ENCODE measurements at places on chromosomes 16 and 17.

DNA sequence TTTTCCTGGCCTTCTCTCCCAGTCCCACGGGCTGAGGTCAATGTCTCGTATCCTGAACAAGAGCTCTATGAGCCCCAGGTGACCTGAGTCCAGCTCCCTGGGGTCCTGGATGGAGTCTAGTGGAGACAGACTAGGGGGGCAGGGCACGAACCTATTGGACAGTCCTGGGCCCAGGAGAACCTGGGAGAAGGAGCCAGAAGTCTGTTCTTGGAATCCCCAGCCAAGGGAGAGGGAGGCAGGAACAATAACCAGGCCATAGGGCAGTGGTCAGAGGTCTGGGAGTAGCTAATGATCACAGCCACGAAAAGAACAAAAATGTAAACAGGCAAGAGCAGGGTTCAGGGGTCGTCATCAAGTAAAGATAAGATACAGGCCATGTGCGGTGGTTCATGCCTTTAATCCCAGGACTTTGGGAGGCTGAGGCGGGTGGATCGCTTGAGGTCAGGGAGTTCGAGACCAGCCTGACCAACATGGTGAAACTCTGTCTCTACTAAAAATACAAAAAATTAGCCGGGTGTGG is 60.8 kb downstream of the COPRS start:
- DNase-seq = no peak

DNA sequence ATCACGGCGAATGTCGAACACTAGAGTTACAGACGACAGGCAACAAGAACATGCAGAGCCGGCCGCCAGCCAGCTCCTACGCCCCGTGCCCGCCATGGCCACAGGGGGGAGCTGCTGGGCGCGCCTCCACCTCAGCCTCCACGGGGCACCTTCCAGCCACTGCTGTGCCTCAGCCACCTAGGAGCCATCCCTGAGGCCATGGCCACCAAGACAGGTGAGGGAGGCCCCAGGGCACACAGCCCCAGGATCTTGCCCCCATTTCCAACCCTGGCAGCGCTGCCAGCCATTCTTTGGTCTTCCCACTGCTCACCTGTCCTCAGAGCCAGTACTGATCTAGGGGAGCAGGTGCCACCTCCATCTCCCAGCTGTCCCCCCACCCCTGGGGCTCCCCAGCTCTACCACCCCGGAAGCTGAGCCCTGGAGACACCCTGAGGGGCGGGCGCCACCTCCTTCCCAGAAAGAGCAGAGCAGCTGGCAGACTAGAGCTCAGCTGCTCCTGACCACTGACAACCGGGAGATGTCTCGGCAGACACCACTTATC is 11.8 kb downstream of the GNPTG start:
- DNase-seq = no peak

DNA sequence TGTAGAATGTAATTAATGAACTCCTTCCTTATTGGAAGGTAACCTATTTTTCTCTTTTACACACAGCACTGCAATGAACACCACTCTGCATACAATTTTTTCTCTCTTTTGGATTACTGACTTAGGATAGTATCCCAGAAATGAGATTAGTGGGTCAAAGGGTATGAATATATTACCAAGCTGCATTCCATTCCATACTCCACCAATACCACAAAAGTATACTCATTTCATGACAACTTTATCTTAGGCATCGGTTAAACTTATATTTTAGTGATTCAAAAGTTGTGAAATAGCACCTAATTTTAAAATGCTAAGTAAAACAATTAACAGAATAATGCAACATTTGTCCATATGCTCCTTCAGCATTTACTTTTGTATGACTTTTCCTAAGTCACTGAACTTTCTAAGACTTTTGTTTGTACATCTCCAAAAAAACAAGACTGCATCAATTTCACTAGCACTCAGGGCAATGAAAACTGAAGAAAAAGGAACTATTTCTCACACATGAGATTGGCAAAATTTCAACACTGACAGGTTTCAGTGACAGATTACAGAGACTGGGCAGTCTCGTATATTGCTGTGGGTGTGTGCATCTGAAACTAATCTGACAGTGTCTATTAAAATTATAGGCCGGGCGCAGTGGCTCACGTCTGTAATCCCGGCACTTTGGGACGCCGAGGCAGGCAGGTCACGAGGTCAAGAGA is 32.1 kb downstream of the HELZ start:
- no peak for DNase-seq

GRCh38 chr17:13601776-13602551 is at the start of gene HS3ST3A1:
TSS of gene HS3ST3A1 (minus strand) at chr17:13601929. CDS start at chr17:13601129, 800 bp downstream.
- no peak for DNase-seq

GRCh38 chr17:17122781-17123483 is 80.7 kb downstream of the MPRIP start:
- no peak for DNase-seq

- DNase-seq = no peak
These were observed 6.4 kb upstream of the CMTM3 start for GRCh38 chr16:66598111-66598510.

- DNase-seq = no peak
These were observed 133.7 kb upstream of the SEC14L1 start for GRCh38 chr17:77006971-77007649.

GRCh38 chr16:67421030-67421429 is 4.8 kb upstream of the ZDHHC1 start:
- no peak for DNase-seq

All from NCI-H446 treated with DMSO at 0.1 percent for 48 hours (cell line).